ENCODE measurements at places on chromosomes 5 and 9.

DNA sequence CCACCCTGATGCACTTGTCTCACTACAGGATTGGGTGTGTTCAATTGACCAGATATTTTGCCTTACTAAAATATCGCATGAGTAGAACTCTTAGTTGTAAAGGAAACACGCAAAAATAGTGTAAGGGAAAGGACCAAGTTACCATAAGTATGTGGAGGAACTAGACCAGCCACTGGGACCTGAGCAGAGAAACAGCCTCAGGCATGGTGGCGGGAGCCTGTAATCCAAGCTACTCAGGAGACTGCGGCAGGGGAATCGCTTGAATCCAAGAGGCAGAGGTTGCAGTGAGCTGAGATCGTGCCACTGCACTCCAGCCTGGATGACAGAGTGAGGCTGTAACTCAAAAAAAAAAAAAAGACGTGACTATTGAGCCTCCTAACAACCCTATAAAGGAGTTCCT, 117.9 kb upstream of the SPATA31C2 start:
- no peak for DNase-seq

DNA sequence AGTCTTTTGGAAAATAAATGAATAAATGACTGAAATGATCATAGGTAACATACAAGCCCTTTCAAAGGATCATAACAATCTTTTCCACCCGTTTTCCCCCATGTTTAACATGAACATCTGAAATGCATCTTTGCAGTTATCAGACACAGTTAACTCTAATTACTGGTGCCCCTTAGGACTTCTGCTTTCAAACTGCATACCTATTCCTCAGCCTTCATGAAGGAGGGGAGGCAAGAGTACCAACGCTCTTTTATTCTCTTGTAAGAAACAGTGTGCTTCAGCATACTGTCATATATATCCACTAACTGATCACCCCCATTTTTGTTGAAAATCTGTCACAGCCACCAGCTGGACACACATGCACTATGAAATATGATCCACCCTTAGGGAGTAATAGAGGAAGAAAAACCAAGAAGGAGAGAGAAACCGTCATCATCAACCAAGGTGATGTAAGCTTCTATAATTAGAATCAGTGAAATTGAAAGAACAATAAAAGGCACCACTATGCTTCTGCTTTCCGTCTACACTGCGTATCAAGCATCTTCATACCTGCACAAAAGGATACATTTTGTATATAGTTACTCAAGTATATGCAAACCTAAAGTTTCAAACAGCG, 98.7 kb downstream of the RAPGEF6 start:
- no peak for DNase-seq

GRCh38 chr9:87113874-87114273, 166.6 kb upstream of the GAS1 start:
- DNase-seq = no peak

GRCh38 chr5:57414191-57414590, 68.4 kb downstream of the ACTBL2 start:
- DNase-seq = no peak

DNA sequence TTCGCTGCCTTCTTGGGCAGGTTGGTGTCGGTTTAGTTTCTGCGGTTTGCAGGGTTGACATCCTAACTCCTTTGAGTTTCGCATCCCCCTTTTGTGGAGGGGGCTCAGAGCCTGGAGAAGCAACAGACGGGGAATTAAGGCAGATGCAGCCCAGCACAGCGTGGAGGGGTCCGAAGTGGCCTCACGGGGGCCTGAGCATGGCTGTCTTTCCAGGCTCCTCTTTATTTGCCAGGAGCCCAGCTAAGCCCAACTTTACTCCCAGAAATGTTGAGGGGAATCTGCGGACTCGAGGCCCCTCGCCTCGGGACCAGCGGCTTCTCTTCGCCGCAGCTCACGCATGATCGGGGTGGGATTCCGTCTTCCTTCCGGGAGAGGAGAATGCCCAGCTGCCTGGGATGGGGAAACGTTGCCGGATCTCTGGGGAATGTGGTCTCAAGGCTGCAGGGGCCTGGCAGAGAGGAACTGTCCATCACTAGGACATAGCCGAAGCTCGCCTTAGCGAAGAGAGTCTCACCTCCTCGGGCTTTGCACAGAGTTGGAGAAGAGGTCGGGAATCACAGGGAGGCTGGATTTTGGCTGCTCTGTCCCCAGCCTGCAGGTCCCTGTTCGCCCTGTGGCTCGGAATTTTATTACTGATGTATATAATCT, 1.3 kb downstream of the RAI14 start:
- no peak for DNase-seq

- DNase-seq = no peak
Observed at GRCh38 chr9:123662057-123662776, 267.7 kb downstream of the DENND1A start.

DNA sequence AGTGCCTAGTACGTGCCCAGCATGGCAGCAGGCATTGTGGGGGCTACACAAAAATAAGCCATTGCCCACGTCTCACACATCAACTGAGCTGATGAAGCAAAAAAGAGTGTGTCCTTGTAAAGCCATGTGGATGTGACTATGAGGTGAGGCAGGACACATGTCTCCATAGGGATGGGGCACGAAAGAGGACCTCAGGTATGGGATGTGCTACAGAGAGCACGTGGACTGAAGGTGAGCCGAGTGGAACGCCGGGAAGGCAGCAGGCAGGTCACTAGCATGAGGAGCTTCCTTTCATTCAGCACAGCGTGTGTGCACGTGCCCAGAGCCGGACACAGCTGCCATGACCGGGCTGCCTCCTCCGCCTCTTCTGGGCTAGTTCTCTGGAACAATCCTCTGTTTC, 429.8 kb downstream of the SPOCK1 start:
- DNase-seq = no peak

- DNase-seq = no peak
Observed at GRCh38 chr9:83284746-83285145, 221.8 kb upstream of the RASEF start.

DNA sequence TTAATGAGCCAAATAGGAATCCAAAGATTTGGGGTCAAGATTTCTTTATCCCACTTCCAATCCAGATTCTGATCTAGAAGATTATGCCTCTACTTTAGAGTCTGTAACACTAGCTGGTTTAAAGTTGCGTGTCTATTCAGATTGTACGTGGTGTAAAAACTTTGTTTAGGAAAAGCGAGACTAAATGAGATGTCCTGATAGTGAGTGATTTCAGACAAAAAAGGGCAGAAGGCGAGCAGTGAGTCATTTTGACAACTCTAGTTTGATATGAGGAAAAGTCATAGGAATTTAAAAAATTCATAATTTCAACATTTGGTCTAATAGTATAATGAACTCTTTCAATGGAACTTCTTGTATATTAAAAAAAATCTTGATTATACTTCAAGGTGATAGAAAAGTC, 119.6 kb upstream of the KLF9 start:
- DNase-seq = no peak

- no peak for DNase-seq
Observed at GRCh38 chr5:157749462-157749799, 5.9 kb downstream of the LSM11 start.

GRCh38 chr9:5110867-5111681, 74.4 kb downstream of the INSL6 start:
- no peak for DNase-seq

GRCh38 chr5:130061746-130062145, 157.5 kb downstream of the CHSY3 start:
- no peak for DNase-seq

- DNase-seq = no peak
Observed at GRCh38 chr5:151071848-151072629, 8.8 kb downstream of the TNIP1 start.

DNA sequence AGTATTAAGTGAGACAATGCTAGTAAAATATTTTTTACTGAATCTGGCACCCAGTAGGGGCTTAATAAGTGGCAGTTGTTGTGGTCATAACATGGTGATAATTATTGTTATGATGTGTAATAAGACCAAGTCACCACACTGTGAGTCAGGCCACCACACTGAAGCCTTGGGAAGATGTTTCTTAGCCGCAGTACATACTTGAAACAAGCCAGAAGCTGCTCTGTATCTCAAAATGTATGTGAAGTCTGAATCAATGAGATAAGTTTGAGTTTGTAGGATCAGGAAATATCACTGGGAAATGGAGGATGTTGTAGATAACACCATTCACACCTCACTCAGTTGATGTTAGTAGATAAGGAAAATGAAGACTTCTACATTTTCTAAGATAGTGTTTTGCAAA, 51.3 kb upstream of the PTPN3 start:
- DNase-seq = no peak

- no peak for DNase-seq
Observed at GRCh38 chr5:142353071-142353472, 28.3 kb upstream of the SPRY4 start.

- DNase-seq = no peak
Observed at GRCh38 chr5:177453852-177454396, 7.3 kb downstream of the PRR7 start.

GRCh38 chr9:134346840-134347583, 20.8 kb downstream of the RXRA start:
- DNase-seq = no peak

DNA sequence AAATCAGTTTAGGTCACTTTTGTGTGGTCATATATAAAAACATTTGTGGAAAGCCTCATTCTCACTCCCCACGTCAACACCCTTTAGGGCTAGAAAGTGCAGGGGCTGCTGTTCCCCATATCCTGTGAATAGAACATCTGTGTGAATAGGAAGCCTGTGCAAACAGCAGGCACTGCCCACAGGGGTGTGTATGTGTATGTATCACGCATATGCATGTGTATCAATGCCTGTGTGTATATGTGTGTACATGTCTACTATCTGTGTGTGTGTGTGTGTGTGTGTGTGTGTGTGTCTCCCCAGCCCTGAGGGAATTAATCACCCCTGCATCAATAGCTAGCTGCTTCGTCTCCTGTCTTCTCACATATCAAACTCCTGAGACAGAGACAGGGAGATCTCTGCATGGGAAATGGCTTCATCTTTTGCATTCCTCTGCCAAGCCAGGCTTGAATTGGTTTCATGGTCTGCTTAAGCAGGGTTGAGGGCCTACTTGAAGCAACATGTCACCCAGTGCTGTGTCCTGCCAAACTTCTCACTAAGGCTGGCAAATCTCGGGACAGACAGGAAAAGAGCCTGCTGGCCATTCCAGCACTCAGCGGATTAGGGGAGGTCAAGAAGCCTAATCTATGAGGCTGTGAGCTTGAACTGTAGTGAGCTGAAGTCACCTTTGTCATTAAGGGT, 265.8 kb downstream of the ADAMTSL1 start:
- DNase-seq = no peak

- no peak for DNase-seq
Observed at GRCh38 chr5:56482363-56482762, 249.2 kb upstream of the ANKRD55 start.

DNA sequence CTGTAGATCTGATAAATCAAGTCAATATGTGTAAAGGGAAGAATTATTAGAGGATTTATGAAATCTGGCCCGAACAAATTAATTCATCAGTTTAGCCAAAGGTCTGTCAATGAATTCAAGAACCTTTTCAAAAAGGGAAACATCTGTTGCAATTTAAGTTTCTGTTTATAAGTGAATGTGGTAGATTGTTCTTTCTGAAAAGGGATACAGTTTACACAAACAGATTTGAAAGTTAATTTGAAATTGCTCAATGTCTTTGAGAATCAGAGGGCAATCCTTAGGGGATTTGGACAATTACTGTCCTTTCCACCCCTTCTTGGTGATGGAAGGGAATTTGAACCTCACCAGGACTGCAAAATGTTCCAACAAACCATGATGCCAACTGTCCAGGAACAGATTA, 29.7 kb upstream of the ERCC6L2 start:
- DNase-seq = no peak

DNA sequence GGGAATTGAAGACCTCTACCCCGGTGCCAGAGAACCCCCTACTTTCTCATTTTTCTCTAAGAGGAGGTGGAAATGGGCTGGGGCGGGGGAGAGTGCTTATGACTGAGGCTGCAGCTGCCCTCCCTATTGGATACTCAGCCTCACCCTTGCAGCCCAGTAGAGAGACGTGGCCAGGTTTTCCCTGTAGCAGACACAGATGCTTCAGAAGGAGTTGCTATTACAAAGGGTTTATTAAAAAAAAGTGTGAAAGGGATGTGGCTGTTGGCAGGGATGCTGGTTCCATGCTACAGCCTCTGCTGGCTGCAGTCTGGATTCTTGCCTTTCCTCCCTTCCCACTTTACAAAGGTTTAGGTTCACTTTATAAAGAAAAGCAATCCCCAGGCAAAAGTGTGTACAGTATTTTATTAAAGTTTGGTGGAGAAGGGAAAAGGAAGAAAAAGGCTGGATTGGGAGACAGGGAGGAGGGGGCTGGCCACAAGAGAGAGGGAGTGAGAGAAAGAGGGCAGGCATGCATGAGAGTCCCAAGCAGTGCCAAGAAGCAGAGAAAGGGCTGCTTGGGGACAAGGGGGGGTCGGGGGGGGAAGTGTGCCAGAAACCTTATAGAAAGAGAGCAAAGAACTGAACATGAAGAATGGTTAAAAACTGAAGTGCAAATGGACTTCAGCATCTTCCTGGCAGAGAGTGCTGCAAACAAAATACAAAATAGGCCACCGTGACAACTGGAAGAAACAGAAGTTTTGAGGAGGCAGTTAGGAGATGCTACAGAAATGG, 29.5 kb upstream of the NFIB start:
- no peak for DNase-seq

DNA sequence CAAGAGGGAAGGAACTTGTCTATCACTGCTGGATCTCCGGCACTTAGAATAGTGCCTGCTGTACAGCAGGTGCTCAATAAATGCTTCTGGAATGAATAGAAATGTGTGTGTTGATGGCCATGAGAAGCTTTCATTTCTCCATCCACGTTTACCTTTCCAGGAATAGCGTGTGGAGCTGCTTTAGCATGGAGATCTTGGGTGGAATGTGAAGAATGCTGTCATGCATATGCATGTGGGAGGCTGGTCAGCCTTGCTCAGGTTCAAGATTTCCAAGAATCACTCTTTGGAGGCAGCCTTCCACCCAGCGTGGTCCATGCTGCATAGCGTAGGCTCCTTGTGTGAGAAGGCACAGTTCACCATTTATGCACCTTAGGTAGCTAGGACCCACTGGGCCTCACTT, 19.2 kb downstream of the COL15A1 start:
- no peak for DNase-seq

DNA sequence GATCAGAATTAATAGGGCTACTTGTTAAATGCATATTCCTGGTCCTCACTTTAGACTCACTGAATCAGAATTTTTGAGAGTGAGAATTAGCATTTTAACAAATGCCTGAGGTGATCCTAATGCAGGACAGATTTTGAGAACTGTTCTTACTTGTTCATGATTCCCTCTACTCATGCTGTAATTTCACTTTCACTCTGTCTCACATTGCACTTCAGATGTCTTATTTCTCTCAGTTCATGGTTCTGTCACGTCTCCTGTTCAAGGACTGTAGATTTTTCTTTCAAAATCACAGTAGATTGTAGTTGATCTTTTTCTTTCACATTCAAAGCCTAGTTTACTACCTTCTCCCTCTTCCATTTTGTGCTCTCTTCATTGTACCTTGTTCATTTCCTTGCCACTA, 54.3 kb downstream of the ADGRV1 start:
- no peak for DNase-seq

All from LNCaP clone FGC (cell line).